ENCODE measurements at places on chromosomes 2 and 18.

DNA sequence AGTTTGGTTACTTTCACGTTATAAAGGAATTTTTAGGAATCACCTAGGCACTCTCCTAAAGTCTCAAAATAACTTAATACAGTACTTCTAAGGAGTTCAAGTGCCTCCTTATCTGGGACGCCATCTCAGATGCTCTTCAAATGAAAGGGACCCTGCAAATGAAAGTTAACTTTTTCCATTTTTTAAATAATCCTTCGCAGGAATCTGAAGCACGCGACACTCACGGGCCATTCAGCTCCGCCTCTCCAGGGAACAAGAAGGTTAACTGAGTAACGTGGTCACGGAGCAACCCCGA, 537 bp upstream of the ZC3H15 start:
- no peak for DNase-seq

DNA sequence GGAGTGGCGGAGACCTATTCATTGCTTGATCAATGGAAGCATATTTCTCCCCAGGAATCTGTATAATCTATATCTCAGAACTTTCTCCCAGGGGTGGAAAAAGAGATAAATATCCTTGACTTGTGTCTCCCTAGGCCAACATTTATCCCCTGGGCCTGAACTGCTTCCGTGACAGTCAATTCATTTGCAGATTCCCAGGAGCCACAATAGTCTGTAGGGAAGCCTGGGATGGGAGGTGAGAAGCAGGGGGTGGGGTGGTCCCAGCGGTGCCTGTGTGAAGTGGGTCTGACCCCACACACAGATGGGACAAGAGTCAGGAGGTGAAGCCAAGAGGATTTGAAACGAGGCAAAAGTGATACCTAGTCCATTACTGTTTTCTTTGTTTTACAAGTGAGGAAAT, 166.8 kb downstream of the DPP10 start:
- no peak for DNase-seq

DNA sequence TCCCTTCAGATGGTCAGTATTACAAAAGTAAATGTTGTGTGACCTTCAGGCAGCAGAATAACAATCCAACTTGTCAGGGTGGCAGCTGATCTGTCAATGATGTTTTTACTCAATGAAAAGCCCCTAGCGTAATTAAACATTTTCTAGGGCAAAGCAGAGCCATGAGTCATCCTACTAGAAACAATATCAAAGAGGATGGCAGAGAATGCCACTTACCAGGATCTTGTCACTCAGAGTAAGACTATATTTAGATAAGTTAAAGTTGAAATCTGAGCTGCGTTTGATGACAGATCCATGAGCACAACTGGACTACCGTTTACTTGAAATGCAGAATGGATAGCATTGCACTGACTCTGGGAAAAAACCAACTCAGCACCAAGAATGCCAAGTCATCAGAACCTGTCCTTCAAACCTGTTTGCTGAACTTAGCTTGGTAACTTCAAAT, 612.6 kb upstream of the ACVR2A start:
- no peak for DNase-seq

DNA sequence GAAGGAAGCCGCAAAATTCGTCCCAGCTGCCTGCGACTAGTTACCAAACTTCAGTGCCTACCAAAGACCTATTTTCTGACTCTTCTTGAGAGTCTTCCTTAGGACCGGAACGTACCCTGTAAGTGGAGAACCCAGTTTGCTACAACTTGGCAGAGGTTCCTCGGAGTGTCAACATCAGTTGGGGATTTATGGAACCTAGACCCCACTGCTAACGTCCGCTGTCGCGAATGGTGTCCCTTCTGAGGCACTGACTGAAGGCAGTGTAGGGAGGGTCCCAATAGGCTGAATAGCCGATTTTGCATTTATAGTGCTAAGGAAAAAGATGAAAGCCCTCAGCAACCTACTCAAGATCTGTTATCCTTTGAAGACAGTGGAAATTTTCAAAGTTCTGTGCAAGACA, 568 bp upstream of the STK17B start:
- DNase-seq = no peak

DNA sequence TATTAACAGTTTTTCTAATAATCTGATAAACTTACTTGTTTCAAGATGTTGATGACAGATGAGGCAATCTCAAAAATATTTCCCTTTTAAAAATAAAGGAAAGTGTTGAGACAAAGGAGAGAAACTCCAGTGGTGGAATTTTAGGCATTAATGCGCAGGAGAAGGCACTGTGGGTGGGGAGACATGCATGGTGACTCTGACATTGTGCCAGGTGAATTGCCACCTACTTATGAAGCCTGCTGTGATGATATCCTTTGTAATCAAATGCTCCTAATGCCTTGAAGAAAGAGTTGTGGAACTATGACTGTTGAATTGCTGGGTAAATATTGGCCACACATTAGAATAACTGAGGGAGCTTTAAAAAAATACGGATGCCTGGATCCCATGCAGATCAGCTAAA, 101.4 kb downstream of the PLA2R1 start:
- DNase-seq = no peak

DNA sequence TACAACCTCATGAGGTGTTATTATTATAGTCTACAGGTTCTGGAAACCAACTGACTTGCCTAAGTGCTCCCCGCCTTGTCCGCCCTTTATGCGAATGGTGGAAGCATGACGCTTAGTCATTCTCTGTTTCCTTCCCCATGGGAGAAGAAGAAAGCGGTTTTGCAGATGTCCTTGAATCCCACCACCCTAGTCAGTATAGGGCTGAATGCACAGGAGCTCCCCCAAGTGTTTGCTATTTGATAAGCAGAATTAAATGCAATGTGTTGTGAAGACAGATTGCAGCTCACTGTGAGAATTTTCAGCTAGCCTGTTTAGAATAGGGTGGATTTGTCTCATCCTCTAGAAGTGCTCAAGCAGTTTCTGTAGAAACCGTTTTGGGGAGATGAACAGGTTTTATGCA, 652.0 kb downstream of the DCC start:
- DNase-seq = no peak

GRCh38 chr2:62196278-62196901, 475 bp downstream of the B3GNT2 start:
- peak; percentile 88 for DNase-seq

DNA sequence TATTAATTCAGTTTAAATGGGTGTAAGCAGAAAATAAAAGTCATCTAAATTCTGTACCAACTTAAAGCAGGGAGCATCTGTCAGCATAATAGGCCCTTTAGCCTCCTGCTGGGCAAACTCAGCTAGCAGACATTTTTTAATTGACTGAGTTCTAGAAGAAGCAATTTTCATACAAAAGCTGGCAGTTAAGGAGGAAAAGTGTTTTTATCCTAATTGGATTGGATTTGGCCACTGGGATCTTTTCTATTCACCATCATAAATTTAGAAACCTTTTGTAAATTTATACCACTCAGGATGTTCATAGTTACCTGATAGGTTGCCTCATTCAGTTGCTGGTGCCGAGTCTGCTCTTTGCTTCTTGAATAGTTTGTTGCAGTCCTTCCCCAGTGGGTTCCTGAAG, 262.7 kb upstream of the FSIP2 start:
- no peak for DNase-seq

DNA sequence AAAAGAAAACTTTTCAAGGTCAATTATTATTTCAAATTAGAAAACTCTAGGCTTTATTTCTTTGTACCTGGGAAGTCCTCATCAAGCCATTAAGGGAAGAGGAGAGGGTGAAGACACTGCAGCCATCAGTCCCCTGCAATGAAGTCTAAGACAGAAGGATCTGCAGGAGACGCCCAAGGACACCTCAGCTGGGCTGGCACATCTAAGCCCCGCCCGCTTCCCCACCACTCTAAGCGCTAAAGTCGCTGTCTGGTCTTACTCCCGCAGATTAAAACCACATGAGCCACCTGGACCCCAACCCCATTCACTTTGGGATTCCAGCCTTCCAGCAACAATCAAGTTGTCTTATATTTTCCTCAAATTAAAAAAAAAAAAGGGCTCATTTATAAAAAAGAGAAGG, 104.4 kb downstream of the AFF3 start:
- no peak for DNase-seq

DNA sequence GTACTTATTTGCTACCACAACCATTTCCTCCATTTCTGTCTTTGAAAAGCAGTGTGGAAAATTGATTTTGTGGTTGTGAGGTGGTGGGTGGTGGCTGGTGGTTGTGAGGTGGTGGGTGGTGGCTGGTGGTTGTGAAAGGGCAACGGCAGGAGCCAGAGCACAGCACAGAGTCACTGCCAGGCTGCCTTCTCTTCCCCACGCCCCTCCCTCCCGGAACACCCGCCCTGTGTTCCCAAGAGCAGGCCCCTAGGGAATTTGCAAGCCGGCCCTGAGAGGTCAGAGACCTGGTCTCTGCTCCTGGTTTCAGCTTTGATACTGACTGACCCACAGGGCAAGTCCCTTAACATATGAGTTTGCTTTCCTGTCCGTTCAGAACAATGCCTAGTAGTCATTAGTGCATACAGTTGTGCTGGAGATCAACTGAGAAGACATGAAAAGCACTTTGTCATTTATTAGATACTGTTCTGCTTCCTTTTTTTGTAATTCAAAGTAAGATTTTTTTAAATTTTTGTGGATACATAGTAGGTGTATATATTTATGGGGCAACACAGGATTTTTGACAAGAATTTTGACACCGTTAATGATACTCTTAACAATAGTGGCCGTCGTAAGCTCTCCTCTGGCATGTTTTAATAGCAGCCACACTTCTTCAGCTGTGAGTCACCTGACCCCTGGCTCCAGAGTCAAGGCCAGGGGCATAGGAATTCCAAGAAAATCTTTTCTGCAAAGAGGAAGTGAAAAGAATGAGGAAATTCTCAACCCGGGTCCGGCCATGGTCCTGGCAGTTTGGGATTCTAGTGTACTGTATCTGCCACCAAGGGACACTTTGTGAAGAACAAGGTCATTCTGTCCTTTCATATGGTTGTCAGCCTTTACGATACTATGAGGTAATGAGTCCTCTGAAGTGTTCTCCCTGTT, 53.2 kb downstream of the ITGA6 start:
- DNase-seq = no peak

GRCh38 chr2:12803607-12804006, 86.9 kb downstream of the TRIB2 start:
- DNase-seq = no peak

- DNase-seq = peak; percentile 90
These were observed 90.2 kb downstream of the FAM161A start for GRCh38 chr2:61763605-61764034.

DNA sequence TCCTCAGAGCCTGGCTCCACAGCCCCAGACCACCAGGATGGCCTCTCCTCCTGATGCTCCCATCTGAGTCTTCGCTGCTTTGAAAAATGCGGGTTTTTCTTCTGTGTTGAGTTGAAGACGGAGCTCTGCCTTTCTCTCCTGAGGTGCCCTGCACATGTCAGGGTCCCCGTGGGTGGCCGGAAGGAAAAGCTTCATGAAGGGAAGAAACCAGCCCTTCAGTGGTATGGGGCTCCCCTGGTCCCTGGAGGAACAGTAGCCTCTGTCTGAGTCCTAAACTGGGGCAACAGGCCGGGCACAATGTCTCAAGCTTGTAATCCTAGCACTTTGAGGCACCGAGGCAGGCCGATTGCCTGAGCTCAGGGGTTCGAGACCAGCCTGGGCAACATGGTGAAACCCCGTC, 54.7 kb upstream of the CAB39 start:
- no peak for DNase-seq

GRCh38 chr2:168510125-168510756, 54.2 kb downstream of the CERS6 start:
- no peak for DNase-seq

DNA sequence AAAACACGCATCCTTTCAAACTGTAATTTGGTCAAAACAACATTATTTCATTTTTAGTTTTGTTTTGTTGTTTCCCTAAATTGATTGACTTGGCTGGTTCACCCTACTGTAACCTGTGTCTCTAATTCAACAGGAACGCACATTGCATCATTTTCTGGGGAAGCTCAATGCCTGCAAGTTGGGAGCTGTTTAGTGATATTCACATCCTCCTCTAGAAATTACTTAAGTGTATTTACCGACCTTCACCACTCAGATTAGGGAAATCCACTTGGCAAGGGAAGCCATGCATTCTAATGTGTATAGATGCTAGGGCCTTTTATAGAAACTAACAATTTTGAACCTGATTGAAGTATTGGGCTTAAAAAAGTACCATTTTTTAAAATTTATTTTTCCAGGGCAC, 7.3 kb upstream of the TPO start:
- DNase-seq = no peak

DNA sequence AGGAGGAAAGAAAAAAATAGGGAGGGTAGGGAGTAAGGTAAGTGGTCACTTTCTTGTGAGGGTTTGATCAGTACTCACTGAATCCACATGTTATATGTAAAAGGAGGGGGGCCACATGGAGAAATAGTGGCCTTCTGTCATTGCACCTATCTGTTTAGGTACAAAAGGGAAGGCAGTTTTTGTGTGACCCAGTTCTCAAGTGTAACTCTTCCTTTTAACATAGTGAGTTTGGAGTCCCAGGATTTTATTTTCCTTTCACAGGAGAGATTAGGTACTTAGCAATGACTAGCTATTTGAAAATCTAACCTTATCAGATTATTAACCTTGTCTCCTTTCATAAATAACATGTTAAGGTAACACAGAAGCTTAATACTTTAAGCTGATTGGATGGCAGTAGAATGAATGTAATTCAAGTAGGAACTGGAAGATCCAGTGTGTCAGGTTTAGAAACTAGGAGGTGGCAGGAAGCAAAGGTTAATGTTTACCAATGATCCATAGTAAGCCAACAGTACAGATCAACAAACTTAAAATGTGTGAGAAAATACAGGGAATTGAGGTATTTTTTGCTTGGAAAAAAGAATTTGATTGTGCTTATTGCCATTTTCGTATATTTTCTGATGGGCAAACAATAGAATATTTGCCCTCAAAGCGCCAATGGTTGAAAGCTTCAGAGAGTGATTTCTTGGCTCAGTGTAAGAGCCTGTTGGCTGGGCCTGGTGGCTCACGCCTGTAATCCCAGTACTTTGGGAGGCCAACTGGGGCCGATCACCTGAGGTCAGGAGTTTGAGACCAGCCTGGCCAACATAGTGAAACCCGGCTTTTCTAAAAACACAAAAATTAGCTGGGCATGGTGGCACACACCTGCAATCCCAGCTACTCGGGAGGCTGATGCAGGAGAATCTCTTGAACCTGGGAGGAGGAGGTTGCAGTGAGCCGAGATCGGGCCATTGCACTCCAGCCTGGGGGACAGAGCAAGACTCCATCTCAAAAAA, 11.3 kb downstream of the HNMT start:
- DNase-seq = no peak

Measured in upper lobe of right lung (tissue), 1 donor.